Adrenal gland (tissue), 19 donors: ENCODE measurements at places on chromosomes 5 and 9.

GRCh38 chr9:134210908-134211810 lies 46.8 kb upstream of the RNU6ATAC start:
- no peak for DNase-seq

DNA sequence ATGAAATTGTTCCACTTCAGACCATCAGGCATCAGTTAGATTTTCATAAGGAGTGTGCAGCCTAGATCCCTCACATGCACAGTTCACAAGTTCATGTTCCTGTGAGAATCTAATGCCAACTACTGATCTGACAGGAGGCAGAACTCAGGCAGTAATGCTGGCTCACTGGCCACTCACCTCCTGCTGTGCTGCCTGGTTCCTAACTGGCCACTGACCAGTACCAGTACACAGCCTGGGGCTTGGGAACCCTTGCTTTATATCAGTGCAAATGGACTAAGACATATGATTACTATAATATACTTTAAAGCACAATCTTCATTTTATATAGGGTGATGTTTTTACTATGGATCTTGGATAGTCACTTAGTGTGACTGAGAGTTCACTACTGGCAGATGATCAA lies 259.2 kb downstream of the SLCO4C1 start:
- DNase-seq = no peak

DNA sequence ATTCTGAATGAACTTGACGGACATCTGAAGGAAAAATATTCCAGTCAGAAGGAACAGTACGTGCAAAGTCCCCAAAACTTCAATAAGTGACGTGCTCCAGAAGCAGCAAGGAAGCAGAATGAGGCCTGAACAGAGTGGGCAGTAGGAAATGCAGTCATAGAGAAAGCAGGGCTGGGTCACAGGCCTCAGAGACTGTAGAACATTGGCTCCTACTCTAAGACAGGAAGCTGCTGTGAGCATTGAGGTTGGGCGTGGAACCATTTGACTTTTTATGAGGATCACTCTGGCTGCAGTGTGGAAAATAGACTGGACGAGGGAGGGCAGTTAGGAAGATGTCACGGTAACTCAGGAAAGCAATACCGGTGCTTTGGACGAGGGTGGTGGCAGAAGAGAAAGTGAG lies 64.0 kb downstream of the DOCK8 start:
- DNase-seq = no peak

GRCh38 chr9:110049699-110050450 lies 158.1 kb downstream of the C9orf152 start:
- peak; percentile 20 for DNase-seq

DNA sequence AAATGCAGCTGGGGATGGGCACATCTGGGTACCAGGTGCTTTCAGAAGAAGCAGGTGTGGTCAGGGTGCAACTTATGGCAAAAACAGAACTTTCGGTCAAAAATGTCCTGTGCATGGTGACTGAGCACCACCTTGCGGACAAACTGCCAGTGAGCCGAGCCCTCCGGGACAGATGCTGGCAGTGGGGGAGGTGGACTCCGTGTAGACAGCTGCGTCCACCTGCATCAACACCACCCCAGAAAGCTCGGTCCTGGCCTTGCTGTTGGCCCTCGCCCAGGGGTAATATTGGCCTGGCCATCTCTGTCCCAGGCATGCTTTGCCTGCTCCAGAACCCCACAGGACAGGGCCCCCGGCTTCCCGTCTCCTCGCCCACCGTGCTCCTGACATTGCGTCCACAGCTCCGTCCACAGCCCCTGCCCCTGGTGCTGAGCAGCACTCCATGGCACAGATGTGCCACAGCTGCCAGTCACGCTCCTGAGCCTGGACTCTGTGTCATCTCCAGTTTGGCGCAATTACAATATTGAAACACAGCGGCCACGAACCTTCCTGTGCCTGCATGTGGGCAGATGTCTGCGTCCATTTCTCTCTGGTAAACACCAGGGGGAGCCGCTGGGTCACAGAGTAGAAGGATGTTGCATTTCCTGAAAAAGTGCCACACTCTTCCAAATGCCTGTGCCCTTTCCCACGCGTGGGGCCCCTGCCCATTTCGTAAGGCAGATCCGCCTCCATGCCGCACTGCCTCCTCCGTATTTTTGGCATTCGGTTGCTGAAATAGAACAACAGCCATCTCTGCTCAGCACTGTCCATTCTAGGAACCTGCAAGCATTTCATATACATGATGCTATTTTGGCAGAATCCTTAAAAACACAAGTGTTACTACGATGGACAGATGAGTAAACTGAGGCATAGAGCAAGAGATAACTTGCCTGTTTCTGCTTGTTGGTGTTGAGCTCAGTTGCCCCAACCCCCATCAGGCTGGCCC lies 33.4 kb upstream of the SLC6A19 start:
- DNase-seq = peak; percentile 83

DNA sequence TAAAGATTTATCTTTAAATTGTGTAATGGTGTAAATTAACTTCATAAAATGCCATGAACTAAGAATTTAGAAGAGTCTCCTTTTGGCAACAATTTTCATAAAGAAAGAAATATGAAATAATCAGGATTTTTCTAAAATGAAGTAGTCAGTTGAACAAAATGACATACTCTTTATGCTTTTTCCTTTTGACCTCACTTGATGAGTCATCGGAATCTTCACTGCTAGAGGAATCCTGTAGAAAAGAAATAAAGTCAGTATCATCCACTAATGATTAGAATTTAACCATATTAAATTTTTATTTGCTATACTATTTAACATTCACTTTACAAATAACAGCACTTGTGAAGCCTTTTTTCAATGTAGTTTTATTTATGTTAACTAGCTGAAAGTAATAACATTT lies 26.1 kb downstream of the CHD1 start:
- no peak for DNase-seq

- DNase-seq = no peak
These were observed 110.3 kb upstream of the TARS1 start for GRCh38 chr5:33330426-33330825.

DNA sequence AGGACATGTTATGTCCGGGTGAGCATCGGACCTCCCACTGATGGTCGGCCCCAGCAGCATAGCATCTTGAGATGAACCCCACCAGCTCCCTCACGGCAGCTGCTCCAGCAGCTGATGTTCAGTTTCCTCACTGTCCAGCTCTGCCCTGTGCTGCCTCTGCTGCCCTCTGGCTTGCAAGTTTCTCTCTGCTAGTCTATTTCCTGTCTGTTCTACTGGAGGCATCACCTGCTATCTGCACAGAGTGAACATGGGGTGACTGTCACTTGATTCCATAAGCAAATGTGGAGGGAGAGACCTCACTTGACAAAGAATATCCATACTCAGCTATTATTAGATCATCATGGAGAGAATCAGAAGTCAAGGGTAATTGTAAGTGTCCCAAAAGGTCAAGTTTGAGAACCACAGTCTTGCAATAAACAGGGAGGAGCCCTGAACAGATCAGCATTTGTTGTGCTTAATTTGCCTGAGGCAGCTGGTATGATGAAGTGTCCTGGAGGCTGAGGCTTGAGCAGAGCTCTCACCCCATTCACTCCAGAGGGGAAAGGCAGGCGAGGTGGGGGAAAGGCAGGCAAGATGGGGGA lies 702.8 kb downstream of the SEMA5A start:
- no peak for DNase-seq

- DNase-seq = no peak
These were observed 86.4 kb downstream of the ADRB2 start for GRCh38 chr5:148912714-148913398.

DNA sequence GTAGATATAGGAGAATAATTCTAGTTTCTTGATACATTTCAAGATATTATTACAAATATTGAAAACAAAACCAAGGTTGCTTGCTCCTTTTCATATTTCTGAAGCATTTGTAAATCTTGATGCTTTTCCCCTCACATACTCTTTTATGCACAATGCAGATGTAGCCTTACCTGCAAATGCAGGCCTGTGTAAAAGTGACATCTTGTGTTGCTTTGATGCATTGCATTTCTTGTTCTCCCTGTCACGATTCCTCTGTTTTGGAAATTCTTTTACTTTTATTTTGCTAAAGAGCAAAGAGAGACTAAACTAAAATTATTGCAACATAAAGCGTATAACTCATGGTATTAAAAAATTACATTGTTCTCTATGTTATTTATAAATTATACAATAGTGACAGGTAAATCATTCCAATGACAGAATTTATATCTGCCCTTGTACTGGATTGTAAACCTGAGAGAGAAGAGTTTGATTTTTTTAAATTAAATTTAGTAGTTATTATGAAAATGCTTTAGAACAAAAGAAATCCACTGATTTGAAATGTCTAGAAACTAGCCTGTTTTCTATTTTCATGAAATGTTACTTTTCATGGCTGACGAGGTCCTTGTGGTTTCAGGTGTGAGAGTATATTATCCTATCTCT lies 970.0 kb downstream of the MAT2B start:
- no peak for DNase-seq

DNA sequence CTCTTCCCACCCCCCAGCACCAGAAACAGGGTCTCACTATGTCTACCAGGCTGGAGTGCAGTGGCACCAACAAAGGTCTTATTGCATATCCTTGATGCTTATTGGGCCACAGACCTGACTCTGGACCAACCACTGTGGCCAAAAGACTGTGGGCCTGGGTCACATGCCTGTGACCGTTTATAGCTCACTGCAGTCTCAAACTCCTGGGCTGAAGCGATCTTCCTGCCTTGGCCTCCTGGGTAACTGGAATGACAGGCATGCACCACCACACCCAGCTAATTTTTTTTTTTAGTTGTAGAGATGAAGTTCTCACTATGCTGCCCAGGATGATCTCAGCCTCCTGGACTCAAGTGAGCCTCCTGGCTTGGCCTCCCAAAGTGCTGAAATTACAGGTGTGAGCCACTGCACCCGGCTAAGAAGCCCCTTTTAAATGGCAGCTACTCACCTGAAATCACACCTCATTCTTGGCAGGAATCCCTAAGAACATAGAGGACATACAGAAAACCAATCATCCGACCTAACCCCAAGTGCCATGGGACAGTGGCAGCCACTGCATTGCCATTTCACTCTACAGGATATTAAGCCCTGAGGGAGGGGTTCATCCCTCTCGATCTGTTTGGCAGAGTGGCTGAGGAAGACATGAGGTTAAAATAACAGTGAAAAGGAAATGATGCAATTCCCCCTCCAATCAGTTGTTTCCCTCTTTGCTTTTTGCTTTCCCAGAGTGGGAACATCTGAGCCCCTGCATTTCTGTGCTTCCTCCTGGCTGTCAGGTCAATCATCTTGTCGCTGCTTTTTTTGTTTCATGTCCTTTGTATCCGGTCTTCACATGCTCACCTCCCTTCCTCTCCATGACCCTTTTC lies 74.6 kb downstream of the LRRC70 start:
- DNase-seq = no peak

GRCh38 chr5:82812575-82812974 lies 264.6 kb downstream of the TMEM167A start:
- DNase-seq = no peak

DNA sequence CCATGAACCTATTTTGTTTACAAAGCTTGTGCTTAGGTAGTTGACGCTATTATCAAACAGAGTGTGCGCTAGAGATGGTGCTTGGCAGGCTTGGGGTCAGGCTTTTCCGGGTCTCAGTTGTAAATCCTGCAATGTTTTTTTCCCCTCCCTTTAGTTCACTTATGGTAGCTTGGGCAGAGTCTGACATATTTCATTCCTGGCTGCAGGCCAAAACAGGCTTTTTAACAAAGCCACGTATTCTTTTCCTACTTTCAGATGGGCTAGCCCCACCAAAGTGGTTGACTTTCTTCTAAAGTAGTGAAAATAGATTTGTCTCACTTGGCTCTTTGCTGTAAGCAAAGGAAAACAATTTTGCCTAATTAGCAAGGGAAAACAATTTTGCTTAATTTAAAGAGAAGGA lies 58.0 kb upstream of the FBN2 start:
- peak; percentile 23 for DNase-seq

DNA sequence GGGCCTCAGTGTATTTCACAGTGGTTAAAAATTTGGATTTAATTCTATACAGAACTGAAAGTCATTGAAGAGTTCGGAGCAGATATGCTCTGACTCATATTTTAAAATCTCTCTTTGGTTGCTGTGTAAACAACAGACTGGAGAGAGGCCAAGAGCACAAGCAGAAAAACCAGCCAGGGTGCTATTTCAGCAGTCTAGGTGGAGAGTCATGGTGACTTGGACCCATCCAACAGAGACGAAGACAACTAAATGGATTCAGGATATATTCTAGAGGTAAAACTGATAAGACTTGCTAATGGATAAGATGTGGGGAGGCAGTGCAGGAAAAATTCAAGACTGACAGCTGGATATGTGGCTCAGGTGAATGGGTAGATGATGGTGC lies 168.9 kb downstream of the MAPKAP1 start:
- no peak for DNase-seq

DNA sequence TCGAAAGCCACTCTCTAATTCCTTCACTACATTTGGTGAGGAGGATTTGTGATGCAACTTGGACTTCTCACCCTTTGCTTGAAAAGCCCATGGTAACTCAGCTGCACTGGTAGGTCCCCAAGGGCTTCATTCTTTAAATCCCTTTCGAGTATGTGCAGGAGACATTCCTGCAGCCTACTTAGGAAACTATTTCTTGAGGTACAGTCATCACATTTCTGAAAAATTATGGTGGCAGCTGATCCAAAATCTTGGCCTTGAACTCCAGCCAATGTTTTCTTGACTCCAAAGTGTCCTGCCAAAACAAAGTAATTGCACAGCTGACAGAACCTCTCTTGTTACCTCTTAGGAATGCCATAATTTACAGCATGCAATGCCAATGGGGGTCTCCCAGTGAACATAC lies 99.7 kb downstream of the NPR3 start:
- peak; percentile 42 for DNase-seq

GRCh38 chr9:136268318-136268717 lies 22.7 kb upstream of the QSOX2 start:
- DNase-seq = no peak

DNA sequence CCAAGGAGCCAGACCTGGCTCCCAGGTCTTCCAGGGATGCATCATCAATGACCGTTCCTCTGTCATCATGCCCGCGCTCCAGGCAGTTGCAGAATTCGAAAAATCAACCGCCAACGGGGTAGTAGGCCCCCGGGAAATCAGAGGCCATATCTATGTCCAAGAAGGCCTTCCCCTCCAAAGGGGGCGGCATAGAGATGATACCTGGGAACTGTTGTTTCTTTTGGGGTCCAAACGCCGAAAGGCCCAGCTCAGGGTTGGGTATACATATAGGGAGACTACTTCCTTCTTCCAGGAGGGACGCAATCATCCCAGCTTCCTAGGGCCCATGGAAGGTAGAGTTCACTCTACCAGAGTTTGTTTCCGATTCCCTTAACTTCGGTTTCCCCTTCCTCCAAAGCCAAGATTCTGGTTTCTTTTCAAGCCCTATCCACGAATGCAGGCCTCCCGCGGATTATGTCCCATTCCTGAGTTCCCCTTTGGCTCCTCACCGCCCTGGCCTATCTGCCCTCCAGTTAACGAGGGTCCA lies 754 bp downstream of the DCAF12 start:
- peak; percentile 43 for DNase-seq

GRCh38 chr9:125143377-125144090 lies at the start of gene SCAI:
TSS of gene SCAI (minus strand) at chr9:125143528. CDS start at chr9:125143437, 91 bp downstream.
- peak; percentile 100 for DNase-seq
